Foreskin keratinocyte (primary cell): ENCODE measurements at places on chromosomes 7 and 10.

DNA sequence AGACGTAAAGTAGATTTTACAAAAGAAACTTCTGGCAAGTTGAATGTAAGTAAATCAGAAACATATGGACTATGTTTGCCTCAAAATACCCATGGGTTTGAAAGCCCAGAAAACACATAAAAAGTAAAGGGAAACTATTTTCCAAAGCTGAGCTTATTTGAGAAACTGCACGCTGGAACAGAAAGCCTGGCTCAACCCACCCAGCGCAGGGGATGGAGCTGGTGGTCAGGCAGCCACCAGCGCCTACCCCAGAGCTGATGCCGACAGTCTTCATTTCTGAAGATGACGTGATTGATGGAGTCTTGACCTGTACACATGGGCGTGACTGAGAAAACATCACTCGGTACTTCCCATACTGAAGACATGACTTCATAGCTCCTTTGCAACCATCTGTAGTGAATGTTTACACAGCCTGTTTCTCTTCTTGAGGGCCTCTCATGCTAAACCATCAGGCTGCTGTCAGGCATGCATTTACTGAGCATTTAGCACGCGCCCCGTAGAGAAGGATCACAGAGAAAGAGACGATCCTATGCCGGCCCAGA, 232.6 kb upstream of the AUTS2 start:
- no peak for DNase-seq

DNA sequence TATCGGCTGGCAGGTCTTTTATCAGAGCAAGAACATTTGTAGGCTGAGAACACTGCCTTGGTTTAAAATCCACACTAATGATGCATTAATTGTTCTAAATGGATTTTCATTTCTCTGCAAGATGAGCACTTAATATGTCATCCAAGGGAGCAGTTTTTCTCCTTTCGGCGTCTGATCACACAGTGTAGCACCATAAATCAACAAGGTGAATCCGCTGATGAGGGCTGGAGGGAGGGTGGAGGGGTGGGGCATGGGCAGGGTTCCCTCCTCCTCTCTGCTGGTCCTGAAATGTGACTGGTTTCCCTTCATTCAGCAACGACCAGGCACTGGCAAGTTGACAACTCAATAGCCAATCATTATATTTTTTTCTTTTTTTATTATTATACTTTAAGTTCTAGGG, 45.6 kb downstream of the ADAM12 start:
- DNase-seq, result no peak

DNA sequence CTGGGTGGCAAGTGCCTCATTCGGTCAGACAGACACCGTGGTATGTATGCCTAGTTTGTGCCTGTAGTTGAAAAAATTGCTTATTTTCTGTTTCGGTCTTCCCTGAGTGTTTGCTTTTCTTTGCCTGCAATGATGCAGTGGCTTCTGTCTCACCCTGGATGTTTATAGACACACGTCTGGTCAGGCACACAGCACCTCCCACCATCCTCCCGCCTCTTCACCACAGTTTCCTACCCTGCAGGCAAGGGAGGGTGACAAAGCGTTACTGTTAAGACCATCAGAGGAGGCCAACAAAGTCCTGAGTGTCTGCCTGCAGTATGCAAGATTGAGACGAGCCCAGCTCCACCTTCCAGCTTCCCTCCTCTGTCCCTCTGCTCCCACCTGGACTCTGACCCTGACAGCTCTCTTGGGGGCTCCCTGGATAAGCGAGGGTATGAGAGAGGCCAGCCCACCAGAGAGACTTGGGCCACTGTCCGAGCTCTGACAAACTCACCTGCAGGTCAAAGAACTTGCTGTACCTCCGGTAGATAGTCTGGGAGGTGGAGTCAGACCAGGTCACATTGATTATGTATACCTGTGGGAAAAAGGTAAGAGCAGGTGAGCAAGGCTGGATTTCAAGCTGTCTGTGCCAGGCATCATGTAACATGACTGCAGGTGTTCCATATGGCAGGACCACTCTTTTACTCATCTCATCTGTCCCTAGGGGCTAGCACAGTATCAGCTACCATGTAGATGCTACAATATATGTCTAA, 54.4 kb downstream of the SH3PXD2A start:
- DNase-seq, result peak; percentile 93

DNA sequence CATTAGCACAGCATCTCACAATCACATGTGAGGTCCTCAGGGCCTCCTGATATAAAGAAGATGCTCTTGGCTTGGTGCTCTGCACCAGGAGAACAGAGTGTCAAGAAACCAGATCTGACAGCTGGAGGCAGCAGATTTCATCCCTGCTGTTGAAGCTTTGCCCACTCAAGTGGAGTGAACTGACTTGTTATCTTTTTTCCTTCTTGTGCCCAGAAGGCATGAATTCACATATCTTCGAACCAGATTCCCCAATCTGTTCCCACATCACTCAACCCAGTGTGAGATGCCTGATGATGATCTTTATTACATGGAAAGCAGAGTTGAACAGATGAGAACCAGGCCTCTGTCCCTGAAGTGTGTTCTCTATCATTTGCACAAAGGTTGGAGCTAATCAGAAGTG, 521.0 kb downstream of the SORCS1 start:
- DNase-seq, result no peak

GRCh38 chr7:155464183-155464582, 6.3 kb downstream of the EN2 start:
- DNase-seq, result no peak

- DNase-seq, result no peak
These were observed 865.2 kb upstream of the GHITM start for GRCh38 chr10:83274088-83274487.

- no peak for DNase-seq
These were observed 1.8 kb downstream of the CAMK2B start for GRCh38 chr7:44323381-44324203.

DNA sequence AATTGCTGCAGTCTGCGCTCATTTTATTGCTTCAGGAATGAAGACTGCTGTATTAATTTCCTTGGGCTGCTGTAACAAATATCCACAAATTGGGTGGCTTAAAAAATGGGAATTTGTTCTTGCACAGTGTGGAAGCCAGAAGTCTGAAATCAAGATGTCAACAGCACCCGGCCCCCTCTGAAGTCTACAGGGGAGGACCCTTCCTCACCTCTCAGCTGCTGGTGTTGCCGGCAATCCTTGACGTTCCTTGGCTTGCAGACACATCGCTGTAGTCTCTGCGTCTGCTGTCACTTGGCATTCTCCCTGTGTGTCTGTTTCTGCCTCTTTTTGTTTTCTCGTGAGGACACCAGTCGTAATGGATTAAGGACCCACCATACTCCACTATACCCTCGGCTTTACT, 166.2 kb downstream of the PTPN20 start:
- DNase-seq, result no peak

DNA sequence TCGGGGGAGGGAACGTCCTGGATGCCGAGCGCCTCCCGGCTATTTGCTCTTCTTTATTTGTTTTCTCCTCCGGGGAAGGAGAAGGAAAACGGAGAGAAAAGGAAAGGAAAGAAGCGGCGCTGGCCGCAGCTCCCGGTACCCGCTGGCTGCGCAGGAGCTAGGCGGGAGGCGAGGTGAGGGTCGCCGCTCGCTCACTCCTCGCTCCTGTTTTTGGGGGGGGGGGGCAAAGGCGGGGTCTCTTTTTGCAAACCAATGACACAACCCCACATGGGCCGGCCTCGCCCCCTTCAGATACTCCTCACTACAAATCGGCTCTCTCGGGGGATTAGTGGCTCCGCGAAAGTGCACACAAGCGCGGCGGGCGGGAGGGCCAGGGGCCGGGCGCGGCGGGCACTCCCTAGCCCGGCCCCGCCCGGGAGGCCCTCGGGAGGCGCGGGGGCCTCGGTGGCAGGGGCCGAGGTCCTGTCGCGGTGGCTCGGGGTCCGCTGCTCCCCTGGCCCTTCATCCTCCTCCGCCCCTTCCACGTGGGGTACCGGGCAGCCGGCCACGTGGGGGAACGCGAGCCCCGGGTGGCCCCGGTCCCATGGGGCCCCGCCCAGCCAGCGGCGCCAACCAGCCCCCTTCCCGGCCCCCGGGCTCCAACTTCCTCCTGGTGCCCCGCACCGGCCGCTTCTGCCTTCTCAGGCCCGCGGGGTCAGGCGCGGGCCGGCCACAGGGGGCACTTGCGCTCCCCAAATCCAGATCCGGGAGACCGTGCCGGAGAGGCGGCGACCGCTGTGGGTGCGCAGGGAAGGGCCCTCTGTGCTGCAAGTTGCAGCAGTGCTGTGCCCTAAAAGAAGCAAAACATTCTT, 718 bp upstream of the CTBP2 start:
- DNase-seq, result peak; percentile 84

GRCh38 chr10:121804460-121804859, 123.4 kb downstream of the ATE1 start:
- peak; percentile 51 for DNase-seq

DNA sequence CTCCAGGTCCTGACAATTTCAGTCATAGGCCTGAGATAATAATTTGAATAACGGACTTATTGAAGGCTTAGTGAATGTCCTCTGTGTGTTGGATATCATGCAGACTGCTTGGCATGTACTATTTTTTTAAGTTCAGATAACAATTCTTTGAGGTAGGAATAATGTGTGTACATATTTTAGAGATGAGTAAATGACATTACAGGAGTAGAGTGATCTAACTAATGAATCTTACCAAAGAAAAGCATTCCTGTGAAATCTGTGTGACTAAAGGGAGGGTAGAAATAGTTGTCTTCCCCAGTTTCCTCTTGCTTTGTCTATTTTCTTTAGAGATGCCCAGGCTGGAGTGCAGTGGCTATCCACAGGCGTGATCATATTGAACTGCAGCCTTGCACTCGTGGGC, 391.8 kb upstream of the ETV1 start:
- peak; percentile 73 for DNase-seq

- DNase-seq, result no peak
These were observed 106.1 kb upstream of the LRRTM3 start for GRCh38 chr10:66819691-66820090.

GRCh38 chr7:69342154-69342884, 256.0 kb upstream of the AUTS2 start:
- DNase-seq, result peak; percentile 4

DNA sequence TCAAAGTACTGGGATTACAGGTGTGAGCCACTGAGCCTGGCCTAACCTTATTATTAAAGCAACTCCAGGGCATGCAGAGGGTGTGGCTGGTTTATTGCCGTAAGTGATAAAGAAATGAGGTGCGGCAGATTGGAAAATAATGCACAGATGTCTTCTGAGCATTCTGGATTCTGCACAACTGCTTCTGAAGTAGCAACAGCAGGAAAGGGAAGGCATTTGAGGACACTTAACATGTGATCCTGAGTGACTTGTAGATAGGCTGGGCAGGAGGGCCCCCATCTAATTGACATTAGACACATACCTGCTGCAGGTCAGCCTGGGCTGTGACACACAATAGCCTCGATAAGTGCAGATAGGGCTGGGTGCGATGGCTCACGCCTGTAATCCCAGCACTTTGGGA, 5.6 kb downstream of the RHBDD2 start:
- DNase-seq, result no peak

- DNase-seq, result no peak
These were observed 30.1 kb upstream of the PAXIP1 start for GRCh38 chr7:155032978-155033377.

GRCh38 chr7:20508109-20508508, 107.4 kb upstream of the ABCB5 start:
- DNase-seq, result no peak

DNA sequence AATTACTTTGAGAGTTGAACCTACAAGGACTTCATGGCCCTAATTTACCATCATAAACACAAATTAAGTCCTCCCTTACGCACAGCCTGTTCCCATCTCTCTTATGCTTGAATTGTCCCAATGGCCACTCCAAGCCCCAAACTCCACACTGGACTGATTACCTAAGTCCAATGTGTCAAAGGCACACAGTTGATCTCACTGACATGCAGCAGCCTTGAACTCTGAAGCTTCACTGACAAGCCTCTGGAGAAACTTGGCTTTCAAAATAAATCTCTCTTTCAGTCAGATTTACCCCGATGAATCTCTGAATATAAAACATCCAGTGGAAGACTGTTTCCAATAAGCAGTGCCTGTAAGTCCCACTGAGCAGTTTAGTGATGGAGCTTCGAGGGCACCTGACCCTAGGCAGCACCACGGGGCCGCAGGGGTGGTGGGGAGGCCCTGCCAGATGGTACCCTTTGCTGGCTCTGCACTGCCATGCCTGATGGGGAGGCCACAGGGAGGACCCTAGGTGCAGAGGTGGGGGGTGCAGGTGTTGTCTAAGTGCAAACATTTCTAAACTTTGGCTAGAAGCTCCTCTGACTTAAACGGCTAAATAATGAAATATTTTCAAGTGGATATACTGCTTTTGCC, 3.3 kb upstream of the MAT1A start:
- no peak for DNase-seq

GRCh38 chr7:129903935-129904334, 48.8 kb downstream of the UBE2H start:
- no peak for DNase-seq

DNA sequence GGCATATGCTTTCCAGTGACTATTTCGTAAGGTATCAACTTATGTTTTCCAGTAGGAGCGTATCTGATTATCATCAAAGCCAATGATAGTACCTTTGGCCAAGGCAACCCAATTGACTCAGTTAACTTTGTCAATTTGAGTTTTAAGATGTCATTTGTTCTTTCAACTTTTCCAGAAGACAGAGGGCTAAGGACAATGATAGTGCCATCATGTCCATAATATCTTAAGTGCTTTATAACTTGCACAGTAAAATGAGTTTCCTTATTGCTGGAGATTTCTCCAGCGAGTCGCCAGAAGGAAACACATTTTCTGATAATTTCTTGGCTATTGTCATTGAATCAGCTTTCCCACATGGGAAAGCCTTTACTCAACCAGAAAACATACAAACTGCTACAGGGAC, 35.0 kb downstream of the ANTXRL start:
- DNase-seq, result no peak

DNA sequence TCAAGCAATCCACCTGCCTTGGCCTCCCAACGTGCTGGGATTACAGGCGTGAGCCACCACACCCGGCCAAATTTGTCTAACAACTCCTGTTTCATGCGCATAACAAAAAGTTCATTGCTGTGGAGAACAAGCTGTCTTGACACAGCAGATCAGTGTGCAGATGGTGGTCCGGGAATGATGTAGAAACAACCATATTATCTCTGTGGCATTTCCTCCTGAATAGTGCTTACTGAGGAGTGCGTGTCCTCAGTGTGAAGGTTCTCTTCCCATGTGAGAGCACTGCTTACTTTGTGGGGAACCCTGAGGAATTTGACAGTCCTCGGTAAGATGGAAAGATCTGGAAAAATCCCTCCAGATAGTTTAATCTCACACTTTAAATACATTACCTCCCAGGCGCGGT, 30.3 kb upstream of the ZNF438 start:
- no peak for DNase-seq
